ENCODE measurements at places on chromosomes 6 and 20. TPM values are rescaled to one million over a fixed set of nuclear protein-coding genes. Genes with fewer than 3 reads are reported as not detected.

DNA sequence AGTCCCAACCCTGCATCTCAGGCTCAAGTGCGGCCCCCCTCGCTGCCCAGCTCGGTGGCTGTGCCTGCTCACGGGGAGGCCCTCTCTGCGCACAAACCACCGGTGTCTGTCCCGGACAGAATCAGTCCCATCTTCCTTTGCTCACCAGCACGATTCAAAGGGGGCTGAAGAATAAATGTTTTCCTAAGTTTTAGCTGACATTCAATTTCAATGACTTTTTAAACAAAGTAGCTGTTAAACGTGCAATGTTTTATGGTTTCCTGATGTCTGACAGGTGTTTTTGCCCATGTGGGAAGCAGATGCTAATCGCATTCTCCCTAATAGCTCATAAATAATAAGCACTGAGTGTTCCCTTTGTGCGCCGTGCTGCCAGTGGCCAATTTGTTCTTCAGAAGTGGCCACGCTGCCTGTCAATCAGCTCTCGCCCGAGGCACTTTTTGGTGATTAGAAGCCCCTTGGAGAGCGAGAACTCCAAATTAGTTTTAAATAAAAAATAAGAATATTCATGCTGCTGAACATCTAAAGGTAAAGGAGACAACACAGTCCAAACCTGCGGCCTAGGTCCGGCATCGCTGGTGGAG, 26.3 kb downstream of the BHLHE23 start:
- no peak for DNase-seq

DNA sequence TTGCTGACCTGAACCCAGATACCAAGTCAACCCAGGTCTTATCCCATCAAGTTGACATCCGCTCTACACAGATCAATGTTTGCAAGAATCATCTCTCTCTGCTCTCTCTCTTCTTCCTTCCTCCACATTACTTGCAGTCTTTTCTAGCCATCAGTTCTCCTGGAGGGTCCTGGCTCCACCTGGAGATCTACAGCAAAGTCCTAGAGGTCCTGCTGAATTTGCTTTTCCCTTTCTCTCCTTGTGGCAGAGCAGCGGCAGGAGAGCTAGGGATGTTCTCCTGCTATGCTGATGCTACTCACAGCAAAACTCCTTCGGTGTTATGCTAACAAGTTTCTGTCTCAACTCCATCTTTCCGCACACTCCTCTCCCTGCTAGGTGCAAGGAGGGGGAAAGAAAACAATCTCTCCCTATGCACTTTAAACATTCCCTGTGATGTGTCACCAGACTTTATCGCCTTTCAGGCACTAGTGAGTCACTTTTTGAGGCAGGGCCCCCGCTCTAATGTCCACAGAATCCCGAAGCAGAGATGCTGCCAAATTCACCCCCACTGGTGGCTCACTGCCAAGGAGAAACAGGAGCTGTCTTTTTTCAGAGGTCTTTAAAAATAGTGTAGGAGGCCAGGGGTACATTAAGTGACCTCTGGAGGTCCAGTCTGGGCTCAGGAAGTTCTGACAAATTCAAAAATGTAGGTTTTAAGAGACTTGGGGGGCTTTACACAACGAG, 62.6 kb downstream of the FAM50B start:
- no peak for DNase-seq

DNA sequence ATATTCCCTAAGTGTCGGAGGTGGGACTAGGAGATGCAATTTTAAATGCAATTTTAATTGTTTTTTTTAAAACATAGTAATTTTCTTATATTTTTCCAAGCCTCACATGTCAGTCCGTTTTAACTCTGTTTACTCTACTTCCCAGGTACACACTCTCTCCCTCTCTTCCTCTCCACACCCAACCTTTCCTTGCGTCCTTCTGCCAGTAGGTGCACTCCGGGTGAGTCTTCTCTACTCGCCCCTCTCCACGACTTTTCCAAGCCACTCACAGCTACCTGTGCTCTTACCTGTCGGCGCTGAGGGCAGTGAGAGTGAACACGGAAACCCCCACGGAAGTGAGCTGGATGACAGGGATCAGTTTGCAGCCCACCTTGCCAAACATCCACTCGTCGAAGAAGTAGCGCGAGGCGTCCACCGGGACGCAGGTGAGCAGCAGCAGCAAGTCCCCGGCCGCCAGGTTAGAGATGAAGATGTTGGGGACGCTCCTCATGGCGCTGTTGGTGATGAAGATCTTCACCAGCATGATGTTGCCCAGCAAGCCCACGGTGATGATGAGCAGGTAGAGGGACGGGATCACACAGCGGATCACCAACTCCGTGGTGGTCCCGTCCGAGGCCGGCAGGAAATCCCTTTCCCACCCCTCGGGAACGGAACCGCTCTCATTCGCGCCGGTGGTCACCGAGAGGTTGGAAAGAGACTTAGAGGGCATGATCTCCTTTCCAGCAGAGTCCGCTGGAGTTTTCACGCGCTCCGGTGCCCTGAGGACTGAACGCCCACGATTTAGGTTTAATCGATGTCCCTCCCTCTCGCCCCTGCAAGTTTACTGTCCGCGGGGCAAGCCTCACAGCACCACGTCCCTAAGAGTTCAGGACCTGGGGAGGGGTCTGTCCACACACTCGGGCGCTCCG, 44.5 kb upstream of the GJE1 start:
- DNase-seq: no peak

GRCh38 chr6:169577974-169578373, 123.9 kb downstream of the WDR27 start:
- no peak for DNase-seq

DNA sequence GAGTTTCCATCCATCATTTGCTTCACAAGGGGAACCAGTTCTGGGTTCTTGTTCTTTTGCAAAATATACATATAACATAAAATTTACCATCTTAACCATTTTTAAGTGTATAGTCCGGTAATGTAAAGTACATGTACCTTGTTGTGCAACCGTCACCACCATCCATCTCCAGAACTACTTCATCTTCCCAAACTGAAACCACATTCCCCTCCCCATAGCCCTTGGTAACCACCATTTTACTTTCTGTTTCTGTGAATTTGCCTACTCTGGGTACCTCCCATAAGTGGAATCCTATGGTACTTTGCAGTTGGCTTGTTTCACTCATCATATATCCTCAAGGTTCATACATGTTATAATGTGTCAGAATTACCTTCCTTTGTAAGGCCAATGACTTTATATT, 70.3 kb upstream of the DSP start:
- DNase-seq: no peak

DNA sequence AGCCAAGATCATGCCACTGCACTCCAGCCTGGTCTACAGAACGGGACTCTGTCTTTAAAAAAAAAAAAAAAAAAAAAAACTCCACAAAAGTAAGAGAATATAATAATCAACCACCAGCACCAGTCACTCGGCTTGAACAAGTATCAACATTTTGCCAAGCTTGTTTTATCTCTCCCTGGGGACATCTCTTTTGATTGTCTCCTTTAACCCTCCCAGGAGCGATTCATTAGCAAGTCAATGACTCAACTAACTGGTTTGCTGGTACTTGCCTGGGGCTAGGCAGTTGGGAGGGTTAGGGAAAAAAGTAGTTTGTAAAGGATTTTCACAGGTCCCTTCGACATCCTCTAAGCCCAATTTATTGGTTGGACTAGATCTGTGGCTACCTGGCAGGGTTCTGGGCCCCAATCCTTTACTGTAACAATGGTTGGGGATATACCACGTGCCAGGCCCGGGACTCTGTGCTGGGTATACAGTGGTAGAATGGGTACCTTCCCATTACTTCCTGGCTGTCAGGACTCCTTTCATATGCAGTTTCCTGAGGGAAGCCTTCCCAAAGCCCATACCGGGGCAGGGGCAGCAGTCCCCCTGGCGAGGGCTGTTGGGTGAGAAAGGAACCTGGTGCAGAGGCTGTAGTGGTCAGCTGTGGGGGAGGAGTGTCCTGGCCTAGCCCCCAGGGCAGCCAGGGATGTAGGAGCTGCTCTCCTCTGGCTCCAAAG, 12.2 kb downstream of the TGIF2 start:
- DNase-seq: no peak

- no peak for DNase-seq
Measured at GRCh38 chr20:46938434-46938833, 43.8 kb downstream of the EYA2 start.

DNA sequence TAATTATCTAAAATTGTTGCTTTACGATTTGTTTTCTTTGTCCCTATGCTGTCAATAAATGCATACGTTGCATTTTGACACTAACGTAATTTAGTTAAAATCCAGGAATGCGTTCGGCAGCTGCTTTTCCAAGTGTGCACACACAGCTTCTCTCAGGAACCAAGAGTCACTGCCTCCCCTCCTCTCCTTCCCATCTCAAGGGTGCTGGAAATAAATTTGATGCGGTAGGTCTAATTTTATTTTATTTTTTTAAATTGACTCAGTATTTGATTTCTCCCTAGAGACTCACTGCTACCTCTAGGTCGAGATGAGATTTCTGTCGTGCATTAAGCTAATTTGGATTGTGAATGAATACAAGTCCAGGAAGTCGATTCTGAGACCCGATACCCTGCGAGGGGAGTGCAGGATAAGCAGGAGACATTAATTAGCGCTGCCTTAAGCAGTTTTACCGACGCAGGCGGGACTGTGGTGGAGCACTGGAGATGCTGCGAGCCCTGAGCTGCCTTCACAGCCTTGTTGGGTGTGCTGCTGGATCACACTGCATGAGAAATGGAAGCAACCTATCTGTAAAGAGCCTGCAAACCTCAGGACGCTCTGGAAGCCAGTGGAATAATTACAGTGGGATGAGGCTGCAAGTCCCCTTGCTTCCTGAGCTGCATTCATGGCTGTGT, 381.2 kb downstream of the C6orf118 start:
- no peak for DNase-seq

The BPIFB1 gene
- not detected for total RNA-seq

The UST gene
- total RNA-seq: 46.3 TPM

All from esophagus muscularis mucosa (tissue), 4 donors.